ENCODE measurements at places on chromosomes 4 and X.

DNA sequence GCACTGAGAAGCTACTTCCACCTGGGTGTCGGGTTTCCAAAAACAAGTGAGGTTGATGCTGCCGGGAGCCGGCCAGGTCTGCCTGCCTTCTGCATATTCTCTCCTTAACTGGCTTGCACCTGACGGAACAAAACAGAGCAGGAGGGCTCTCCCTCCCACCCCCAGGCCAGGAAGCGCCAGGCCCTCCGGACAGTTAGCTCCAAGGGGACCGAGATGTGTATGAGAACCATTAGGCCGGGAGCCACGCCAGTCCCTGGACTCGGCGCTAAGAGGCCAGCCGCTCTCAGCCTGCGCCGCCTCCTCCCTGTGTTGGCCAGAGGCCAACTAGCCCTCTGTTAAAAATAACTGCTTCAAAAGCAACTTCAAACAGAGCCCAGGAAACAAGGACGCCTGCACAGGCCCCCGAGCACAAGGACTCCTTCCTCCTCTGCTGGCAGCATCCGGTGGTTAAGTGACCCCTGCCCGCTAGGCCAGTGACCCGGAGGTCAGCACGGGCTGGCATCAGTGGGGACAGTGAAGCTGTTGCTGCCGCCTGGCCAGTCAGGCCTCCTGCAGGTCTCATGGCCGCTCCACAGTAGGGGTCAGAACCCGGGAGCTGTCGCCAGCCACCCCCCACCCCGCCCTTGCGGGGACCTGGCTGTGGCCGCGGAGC lies 107.9 kb downstream of the ABLIM2 start:
- peak; percentile 45 for DNase-seq

DNA sequence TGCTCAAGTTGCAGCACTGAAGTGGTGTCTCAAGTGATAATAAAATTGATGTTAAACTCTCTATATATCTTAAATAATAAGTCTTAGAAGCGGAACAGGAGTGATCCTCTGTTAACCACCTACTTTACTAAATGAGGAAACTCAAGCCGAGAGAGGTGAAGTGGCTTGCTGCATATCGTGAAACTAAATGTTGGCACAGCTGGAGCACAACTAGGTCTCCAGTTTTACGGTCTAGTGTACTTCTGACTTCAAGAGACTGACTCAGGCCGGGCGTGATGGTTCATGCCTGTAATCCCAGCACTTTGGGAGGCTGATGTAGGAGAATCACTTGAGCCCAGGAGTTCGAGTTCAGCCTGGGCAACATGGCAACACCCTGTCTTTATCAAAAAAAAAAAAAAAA lies 35.5 kb upstream of the PLS3 start:
- DNase-seq = no peak

DNA sequence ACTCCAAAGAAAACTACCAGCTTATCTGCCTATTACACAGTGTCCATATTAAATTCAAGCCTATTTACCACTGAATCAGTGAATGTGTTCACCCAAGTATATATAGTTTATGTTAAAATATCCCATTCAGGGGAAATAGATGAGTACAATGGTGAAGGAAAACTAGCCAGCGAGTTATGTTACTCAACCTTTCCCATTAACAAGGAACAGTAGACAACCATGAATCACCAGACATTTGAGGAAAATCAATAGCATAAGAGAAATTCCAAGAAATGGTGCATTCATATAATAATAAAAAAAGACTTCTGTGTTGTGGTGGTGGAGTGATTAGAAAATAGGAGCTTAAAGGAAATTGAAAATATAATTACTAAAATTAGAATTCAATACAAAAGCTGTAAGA lies 21.3 kb downstream of the IQCM start:
- DNase-seq = peak; percentile 10

- DNase-seq = peak; percentile 54
These were observed 78.2 kb downstream of the IL21 start for GRCh38 chr4:122542411-122543236.

- DNase-seq = peak; percentile 44
These were observed 742.3 kb upstream of the POU3F4 start for GRCh38 chrX:82765811-82766210.

- no peak for DNase-seq
These were observed 246.3 kb downstream of the NDST4 start for GRCh38 chr4:114866901-114867670.

- DNase-seq = no peak
These were observed 171.0 kb downstream of the GPM6A start for GRCh38 chr4:175641024-175641423.

GRCh38 chr4:97587912-97588311 lies 555.4 kb downstream of the STPG2 start:
- DNase-seq = no peak

GRCh38 chr4:55838356-55838755 lies 15.1 kb upstream of the EXOC1 start:
- DNase-seq = no peak

GRCh38 chr4:80125252-80126177 lies 52.5 kb upstream of the ANTXR2 start:
- DNase-seq = peak; percentile 55

GRCh38 chrX:25015486-25016360 lies at the start of gene ARX:
Gene ARX (minus strand): TSS chrX:25015965. CDS start chrX:25015737, 228 bp downstream.
- DNase-seq = peak; percentile 63
